ENCODE measurements at places on chromosomes 1 and 21. TPM values are rescaled to one million over a fixed set of nuclear protein-coding genes. Genes with fewer than 3 reads are reported as not detected.
A peak's percentile ranks its signal among the peaks of the same experiment; 100 is the strongest.

DNAI4 gene
- polyA plus RNA-seq, result 2.8 TPM

RNU1-2 gene
- polyA plus RNA-seq, result not detected

PFKFB2 gene
- polyA plus RNA-seq, result 1.9 TPM

FCAMR gene
- polyA plus RNA-seq, result not detected

MAP10 gene
- 0.81 TPM for polyA plus RNA-seq

TLCD4 gene
- polyA plus RNA-seq, result 0.20 TPM

SLAMF8 gene
- 0.05 TPM for polyA plus RNA-seq

NTNG1 gene
- 3.3 TPM for polyA plus RNA-seq

TPTE gene
- polyA plus RNA-seq, result not detected

PTPN22 gene
- polyA plus RNA-seq, result 0.06 TPM

CCDC185 gene
- polyA plus RNA-seq, result not detected

PDZK1IP1 gene
- polyA plus RNA-seq, result not detected

CD34 gene
- polyA plus RNA-seq, result 1.2 TPM

DPM3 gene
- 34.1 TPM for polyA plus RNA-seq

RCSD1 gene
- not detected for polyA plus RNA-seq

GRCh38 chr1:44640200-44640853, 34.0 kb downstream of the TMEM53 start:
- no peak for DNase-seq

GRCh38 chr21:35128536-35128935, 79.4 kb upstream of the RUNX1 start:
- no peak for DNase-seq

GRCh38 chr1:56816909-56817308, 2.3 kb downstream of the FYB2 start:
- no peak for DNase-seq

- DNase-seq, result no peak
These were observed 41.2 kb upstream of the FOXO6 start for GRCh38 chr1:41319807-41320711.

- DNase-seq, result no peak
These were observed 166.2 kb upstream of the NFIA start for GRCh38 chr1:60916199-60916598.

DNA sequence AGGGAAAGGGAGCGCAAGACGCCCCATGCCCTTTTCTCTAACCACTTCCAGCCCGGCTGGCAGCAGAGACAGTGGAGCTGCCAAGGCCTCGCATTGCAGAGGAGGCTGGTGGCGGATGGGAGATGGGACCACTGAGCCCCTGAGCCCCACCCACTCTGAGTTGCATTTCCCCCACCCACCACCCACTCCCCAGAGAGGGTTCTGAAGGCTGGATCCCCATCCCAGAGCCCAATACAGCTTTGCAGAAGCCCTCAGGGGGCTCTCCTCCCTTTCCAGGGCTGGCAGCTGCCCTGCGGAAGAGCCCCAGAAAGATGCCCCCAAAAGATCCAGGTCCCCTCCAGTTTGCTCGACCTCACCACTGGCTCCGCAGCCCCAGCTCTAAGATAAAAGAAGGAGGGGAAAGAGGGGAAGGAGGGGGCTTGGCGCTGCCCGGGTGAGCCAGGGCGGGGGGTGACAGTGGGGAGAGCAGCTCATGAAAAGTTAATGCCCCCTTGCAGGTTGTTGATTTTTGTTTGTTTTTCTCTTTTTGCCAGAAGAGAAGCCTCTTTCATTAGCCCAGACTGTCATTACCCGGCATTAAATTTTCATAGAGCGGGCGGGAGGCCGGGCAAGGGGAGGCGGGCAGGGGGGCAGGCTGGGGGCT, 38.4 kb upstream of the CASZ1 start:
- no peak for DNase-seq

DNA sequence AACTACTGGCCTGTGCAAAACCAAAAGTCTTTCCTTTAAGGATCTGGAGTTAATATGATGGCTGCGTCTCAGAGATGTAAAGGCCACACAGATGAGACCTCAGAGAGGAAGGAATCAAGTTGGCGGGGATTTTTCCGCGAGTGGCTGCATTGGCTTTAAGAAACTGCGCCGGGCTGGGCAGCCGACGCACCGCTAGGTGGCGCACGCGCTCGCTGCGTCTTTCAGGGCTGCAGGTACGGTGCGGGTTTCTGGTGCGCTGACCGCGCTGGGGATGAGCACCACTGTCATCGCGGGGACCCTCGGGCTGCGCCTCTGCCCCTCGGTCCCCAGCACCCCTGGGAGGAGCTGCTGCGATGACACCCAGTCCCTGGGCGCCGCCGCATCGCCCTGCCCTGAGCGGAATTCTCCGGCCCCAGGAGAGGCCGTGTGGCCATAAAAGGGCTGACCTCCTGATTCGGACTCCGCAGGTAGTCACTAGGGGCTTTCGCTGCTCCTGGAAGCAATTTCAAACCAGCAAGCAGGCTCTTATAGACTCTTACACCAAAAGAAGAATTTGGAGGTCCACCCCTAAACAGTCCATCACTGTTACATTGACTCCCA, 241.0 kb downstream of the KCNJ6 start:
- DNase-seq, result no peak

GRCh38 chr1:199172171-199173124, 533.6 kb downstream of the PTPRC start:
- no peak for DNase-seq

GRCh38 chr1:9225411-9225785, 9.2 kb upstream of the H6PD start:
- no peak for DNase-seq

- DNase-seq, result no peak
These were observed 22.4 kb downstream of the DDX20 start for GRCh38 chr1:111778066-111778465.

DNA sequence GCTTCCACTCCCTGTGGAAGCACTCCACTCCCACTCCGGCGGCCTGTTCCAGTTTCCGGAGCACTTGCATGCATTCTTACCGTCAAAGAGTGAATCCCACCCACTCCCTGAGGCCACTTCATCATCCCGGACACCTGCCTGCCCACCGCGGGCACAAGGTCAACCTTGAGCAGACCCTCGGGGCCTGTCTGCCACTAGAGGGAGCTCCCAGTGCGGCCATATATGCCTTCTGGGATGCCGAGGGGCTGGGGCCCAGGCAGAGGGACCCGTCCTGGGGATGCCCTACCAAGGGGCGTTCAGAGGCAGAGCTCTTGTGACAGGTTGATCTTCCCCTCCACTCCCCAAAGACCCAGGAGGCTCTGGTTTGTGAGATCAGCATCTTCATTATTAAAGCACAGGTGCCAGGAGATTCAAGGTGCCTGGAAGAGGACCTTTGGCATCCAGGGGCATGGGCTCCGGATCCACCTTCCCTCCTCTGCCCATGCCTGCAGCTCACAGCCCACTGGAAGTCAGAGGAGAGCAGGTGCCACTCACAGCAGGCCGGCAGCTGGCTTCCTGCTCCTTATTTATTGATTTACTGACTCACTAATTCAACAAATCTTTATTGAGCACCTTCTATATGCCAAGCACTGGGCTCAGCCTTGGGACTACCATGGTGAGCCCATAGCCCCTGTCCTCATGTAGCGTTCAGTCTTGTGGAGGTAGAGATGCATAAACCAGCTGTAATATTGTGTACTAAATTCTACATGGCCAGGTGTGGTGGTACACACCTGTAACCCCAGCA, 47.3 kb downstream of the UBIAD1 start:
- no peak for DNase-seq

DNA sequence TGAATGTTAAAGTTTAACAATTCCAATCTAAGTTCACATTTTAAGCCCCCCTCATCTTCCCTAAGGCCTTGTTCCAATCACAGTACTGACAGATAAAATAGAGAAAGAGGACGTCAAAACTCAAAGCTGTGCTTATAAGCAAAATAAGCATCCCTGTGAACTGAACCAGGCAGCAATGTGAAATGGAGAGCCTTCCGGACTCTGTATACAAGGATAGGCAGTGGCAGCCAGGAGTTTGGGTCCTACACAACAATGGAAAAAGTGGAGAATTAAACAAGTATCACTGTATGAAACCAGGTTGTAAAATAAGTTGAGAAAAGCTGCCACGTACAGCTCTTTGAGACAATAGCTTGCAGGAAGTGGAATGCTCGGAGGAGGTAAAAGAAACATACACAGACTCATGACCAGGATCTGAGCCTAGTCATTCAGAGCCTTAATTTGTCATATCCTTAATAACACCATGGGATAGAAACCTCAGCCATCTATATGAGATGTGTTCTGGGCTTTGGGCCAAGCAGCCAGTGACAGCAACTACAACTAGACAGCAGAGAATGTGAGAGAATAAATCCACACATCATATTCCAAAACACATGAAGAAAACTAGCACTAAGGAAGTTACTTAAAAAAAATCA, 55.2 kb upstream of the PALMD start:
- peak; percentile 45 for DNase-seq

DNA sequence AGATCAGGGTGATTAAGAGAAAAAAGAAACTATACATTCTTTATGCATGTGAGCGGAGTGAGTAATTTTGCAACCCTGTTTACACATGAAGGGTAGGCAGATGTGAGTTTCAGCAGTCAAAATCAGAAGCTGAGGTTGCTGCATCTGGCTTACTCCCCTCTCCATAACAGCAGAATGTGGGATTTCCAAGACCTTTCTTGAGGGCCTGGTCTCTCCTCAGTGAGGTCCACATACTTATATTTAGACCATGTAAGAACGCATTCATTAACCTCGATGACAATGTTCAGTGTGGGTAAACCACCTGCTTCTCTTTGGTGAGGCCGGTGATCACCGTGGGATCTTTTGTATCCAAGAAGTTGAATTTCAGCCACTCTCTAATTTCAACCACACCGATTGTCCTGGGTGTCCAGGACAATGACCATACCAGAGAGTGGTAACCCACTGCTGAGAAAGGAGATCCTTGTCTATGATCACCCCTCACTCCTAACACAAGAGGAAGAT, 18.7 kb upstream of the RAP1A start:
- no peak for DNase-seq

GRCh38 chr1:24252185-24252780, 65.2 kb upstream of the IFNLR1 start:
- no peak for DNase-seq

DNA sequence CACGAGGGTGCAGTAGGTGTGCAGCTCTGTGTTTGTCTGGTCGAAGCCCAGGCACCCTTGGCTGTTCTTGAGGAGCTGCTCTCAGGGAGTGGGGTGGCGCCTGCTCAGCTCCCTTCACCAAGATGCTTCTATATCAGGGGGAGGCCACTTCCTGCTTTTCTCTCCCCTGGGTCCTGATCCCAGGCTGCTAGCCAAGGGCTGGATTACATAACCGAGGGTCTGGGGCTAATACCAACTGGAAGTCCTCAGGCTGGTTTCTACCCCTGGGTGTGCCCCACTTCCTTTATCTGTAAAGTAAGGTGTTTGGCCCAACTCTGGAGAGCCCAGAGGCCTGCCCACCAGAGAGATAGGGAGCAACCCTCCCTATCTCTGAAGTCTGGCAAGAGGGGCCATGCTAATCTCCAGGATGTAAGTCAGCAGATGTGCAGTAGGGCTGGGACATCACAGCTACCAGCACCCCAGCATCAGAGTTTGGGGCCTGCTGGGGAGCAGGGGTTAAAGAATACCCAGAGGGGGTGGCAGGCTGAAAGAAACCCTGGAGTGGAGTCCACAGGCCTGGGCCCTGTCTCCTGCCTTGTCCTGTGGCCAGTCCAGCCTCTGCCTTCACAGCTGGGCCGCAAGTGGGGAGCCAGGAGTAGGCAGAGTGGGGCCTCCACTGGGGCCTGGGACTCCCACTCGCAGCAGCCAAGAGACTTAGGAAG, 2.1 kb downstream of the SELENBP1 start:
- no peak for DNase-seq

DNA sequence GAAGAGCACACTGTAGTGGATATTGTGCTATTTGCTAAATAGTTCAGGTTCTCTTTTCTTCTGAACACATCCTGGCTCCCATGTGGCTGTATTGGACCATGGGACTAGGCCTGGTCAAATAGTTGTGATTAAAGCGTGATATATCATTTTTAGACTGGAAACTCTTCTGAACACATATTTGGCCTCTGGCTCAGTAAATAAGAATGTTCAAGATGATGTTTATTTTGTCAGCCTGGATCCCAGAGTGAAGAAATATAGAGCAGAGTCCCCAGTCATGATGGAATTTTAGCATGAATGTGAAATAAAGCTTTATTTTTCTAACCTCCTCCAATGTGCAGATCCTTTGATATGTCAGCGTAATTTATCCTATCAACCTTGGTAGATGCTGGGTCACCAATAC, 542.6 kb downstream of the ADGRL2 start:
- no peak for DNase-seq

- no peak for DNase-seq
These were observed 2.9 kb upstream of the PDZK1IP1 start for GRCh38 chr1:47192458-47193384.

GRCh38 chr1:31424568-31424967, 11.6 kb downstream of the SERINC2 start:
- DNase-seq, result no peak

DNA sequence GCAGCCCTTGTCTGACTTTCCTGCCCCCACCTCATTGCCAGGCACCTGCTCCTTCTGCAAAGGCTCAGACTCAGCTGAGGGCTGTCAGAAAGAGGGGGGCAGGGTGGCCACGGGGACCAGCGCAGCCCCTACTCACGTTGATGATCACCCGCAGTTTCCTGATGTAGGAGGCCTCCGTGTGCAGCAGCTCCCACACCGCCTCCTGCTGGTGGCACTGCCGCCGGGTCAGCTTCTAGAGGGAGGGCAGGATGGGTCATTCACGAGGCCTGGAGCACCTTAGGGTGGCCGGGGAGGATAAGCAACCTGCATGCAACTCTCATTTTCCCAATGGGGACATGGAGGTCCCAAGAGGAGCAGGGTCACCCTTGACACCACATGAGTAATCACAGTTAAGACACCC, 6.4 kb upstream of the TNFRSF25 start:
- DNase-seq, result no peak

Measured in BJ (cell line).